ENCODE measurements at places on chromosomes 5 and 9.
A peak's percentile ranks its signal among the peaks of the same experiment; 100 is the strongest.

GRCh38 chr5:62093411-62093810 is 212.6 kb upstream of the KIF2A start:
- no peak for DNase-seq

DNA sequence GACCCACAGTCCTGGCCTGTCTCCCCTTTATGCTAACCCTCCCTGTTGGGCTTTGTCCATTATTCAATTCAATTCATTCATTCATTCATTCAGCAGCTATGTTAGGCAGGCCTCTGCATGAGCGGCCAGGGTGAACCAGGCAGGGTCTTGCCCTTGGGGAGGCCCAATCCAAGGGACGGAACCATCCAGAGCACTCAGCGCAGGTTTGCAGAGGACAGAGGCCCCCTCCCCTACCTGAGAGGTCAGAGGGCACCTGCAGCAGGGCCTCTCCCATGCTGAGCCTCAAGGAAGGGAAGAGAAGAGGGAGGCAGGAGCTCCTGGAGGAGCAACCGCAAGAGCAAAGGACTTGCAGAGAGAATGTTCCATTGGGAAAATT is 61.4 kb downstream of the C9orf50 start:
- no peak for DNase-seq

- no peak for DNase-seq
Measured at GRCh38 chr5:61053937-61054336, 108.3 kb downstream of the SMIM15 start.

- no peak for DNase-seq
Measured at GRCh38 chr9:27532046-27532445, 2.4 kb upstream of the MOB3B start.

DNA sequence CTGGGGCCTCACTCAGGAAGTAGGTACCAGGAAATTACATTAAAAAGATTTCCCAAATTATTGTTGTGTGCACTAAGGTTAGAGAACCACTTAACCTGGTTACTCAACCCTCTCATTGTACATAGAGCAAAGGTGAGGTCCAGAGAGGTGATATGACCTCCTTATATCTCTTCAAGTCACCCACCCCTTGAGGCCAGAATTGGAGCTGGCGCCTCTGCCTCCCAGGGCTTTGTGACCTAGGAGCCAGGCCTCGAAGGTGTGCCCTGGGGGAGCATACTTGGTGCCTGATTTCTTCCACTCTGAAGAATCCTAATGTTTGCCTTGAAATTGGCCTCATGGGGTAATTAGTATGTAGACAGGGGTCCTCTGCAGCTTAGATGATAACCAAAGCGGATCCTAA is 95.1 kb upstream of the CTSL start:
- DNase-seq: no peak

DNA sequence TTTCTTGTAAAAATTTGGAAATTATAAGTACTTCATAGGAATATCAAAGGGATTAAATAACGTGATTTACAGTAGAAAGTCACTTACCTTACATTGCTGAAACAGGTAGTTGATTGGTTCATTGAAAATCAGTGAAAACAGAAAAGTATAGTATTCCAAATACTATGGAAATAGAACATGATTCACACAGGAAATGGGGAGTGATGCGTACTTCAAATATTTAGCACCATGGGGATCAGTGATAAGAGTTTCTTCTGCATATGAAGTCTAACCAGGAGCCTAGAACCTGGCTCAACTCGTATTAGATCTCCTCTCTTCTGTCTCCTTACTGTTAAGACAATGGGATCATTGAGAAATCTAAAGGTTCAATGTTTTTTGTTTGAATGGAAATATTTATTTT is 133.3 kb downstream of the FAM174A start:
- DNase-seq: no peak

- DNase-seq: no peak
Measured at GRCh38 chr5:7717691-7718090, 133.2 kb downstream of the CFAP90 start.

GRCh38 chr5:122267185-122267584 is 44.9 kb upstream of the SNCAIP start:
- DNase-seq: no peak

DNA sequence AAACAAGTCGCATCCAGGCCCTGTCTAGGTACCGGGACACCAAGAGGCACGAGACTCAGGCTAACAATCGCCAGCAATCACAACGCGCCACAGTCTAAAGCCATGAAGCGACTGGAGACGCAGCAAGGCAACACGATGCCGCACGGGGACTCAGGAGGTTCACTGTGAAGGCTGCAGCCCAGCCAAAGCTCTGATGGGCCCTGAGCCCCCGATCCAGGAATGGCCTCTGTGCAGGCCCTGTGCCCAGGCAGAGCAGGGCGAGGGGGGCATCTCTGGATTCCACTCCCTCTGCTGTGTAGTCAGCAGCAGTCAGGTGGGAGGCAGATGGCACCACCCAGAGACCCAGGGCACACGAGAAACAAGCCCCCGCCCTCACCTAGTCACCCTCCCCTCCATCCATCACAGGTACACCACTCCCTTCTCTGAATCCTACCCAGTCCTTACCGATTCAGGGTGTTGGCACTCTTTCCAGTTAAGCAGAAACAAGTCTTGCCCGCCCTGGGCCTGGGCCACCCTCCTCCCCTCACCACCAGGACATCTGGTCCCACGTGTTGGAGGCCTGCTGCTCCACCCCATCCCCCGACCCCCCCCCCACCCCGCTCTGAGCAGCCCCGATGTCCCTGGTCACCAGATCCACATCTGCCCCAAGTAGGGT is 1.1 kb downstream of the RALGDS start:
- DNase-seq: no peak

DNA sequence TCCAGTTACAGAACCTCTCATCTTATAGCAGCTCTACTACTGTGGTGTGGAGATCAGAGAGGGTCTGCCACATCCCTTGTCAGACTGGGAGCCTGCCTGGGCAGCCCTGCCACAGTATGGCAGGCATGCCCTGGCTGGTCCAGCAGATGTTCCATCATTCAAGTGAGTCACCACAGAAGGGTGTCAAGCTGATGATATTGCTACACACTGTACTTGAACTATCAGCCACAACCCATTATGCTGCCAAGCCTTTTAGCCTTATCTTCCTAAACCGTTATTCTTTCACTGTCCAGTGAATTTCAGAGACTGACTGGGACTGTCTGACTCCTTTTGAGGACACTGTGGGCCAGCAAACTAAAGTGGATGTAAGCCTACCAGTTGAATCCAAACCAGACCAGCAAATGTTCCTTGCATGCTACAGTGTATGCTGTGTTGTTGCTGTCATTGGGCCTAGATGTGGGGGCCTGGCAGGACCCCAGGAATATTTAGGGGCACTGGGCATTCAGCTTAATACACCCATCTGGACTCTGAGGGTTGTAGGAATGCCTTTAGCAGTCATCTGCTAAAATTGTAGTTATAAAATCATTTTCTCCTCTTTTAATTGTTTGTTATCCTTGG is 202.6 kb downstream of the NR3C1 start:
- DNase-seq: no peak

DNA sequence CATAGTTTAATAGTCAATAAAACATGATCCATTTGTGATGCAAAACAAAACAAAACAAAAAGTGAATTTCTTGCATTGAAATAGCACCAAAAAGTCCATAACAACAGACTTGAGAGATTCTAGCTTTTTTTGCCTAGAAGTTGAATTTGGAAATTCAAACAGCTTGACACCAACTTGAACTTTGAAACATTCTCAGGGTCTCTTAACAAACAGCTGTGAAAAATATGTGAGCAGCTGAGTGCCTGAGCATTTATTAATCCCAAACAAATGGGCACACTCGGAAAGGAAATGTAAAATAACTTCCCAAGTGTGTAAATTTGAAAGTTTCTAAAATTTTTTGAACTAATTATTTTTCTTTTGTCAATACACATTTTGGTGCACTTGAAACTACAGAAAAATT is 56.0 kb upstream of the HMHB1 start:
- no peak for DNase-seq

GRCh38 chr5:14156650-14157492 is 13.7 kb downstream of the TRIO start:
- no peak for DNase-seq

- no peak for DNase-seq
Measured at GRCh38 chr9:111034170-111034897, 3.9 kb downstream of the LPAR1 start.

DNA sequence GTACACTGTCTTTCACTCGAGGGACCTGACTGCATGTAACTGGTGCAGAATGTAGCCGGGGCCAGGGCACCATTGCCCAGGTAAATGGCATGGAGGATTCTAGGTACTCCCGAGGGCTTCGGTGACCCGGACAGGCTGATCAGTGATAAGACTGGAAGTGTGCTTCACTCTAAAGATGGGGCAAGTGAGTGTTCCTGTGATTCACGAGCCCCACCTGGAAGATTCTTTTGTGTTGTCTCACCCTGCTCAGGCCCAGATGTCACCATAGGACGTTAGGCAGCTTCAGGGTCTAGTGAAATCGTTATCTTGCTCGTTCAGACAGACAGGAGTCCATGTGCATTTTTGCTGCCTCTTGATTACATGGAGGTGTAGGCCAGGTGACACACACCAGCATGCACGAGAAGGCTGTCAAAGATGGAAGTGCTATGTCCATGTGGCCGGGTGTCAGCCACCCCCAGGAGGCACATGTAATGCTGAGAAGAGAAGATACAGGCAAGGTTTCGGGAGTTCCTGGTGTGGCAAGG is 73.9 kb downstream of the WNK2 start:
- no peak for DNase-seq

DNA sequence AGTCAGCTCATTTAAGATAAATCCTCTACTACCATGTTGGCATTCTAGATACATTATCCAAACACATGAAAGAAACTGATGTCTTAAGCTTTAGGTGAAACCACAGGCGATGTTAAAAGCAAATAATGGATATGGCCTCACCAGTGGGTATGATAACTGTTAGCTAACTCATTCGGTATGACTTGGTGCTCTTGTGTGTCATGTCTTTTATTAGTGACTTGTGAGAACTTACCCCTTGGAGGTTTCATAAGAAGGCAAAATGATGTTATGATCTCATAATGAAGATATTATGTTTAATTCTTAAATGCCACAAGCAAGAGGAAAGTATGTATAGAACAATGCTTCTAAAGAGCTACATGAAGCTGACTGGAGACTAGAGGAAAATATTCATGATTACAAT is 1227.0 kb downstream of the EFNA5 start:
- DNase-seq: no peak

- no peak for DNase-seq
Measured at GRCh38 chr5:68822796-68823195, 271.0 kb upstream of the SLC30A5 start.

GRCh38 chr5:56729488-56729887 is 85.9 kb upstream of the MAP3K1 start:
- DNase-seq: no peak

DNA sequence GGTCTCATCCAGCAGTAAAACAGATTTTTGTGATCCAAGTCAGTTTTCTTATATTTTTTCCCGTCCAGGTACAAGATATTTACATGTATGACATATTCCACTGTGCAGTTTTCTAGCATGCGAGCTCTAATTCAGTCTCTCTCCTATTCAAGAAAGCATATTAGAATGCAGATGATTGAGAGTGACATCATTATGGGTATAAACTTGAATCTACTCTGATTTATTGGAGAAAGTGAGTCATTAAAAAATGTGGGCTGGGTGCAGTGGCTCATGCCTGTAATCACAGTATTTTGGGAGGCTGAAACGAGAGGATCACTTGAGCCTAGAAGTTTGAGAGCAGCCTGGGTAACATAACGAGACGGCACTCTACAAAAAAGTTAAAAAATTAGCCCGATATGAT is 6.2 kb downstream of the FER start:
- no peak for DNase-seq

DNA sequence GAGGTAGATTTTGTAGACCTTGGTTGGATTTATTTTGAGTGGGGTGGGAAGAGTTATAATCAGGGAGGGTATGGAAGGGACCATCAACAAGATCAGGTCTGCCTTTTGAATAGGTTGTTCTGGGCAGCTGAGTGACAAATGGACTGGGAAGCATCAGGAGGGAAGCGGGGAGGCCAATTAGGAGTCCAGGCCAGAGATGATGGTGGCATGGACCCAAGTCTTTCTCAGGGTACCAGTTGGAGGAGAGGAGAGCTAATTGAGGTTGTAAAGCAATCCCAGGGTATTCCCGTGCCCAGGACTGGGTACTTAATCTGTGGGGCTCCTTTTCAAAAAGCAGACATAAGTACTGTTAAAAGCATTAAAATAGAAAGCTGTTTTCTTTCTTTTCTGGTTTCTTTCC is 88.9 kb downstream of the ARHGAP26 start:
- no peak for DNase-seq

GRCh38 chr9:98369471-98369870 is 114.0 kb upstream of the TBC1D2 start:
- DNase-seq: no peak

- DNase-seq: peak; percentile 8
Measured at GRCh38 chr5:176810081-176810597, at the start of gene UNC5A. UNC5A (plus strand) TSS chr5:176810559; CDS start chr5:176810751, 192 bp downstream.

- no peak for DNase-seq
Measured at GRCh38 chr5:135375040-135375793, 23.8 kb downstream of the MACROH2A1 start.

GRCh38 chr5:88659529-88660263 is 223.3 kb downstream of the MEF2C start:
- DNase-seq: no peak

DNA sequence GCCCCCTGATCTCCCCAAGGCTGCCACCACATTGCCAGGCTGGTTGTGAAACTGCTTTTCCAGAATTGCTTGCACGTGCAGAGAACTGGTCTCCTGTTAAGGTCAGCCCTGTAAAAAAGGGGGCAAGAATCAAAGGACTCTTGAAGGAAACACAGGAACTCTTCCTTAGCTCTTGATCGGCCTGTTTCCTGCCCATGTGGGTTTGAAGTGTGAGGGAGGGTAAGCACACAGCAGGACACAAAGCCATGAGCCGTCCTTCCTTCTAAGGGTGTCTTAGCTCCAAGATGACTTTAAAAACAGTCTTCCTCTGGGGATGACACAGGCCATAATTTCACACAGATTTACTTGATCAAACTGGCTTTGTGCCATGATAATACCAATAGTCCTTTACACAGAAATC is 36.1 kb downstream of the TEK start:
- no peak for DNase-seq

DNA sequence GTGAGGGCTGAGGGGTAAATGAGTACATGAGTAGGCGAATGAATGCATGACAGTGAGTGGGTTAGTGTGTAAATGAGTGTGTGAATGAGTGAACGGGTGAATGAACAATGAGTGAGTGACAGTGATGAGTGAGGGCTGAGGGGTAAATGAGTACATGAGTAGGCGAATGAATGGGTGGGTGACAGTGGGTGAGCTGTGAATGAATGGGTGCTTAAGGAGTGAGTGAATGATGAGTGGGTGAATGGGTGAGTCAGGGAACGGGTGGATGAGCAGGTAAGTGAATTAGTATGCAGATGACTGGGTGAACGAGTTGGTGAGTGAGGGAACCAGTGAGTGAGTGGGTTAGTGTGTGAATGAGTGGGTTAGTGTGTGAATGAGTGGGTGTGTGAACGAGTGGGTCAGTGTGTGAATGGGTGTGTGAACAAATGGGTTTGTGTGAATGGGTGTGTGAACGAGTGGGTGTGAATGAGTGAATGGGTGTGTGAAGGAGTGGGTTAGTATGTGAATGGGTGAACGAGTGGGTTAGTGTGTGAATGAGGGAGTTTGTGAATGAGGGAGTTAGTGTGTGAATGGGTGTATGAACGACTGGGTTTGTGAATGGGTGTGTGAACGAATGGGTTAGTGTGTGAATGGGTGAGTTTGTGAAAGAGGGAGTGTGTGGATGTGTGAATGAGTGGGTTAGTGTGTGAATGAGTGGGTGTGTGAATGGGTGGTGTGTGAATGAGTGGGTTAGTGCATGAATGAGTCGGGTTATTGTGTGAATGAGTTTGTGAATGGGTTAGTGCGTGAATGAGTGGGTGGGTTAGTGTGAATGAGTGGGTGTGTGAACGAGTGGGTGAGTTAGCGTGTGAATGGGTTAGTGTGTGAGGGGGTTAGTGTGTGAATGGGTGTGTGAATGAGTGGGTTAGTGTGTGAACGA is 32.9 kb downstream of the NKD2 start:
- DNase-seq: no peak
